ENCODE measurements at places on chromosomes 11 and 22.

DNA sequence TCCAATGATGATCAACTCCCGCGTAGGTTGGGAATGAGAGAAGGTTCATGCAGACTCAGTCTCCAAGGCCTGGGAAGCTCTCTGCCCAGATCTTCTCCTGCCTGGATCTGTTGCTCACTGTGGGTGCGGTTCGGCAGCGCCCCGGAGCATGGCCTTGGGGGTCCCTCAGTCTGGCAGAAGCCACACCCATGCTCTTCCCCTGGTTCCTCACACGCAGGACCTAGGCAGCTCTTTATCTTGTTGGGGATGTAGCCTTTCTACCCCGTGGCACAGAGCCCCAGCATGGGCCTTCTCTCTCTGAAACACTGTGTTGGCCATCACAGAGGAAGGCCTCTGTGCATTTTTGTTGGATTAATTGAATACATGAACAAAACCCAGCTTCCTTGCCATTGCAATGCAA is 1461.6 kb downstream of the BRD1 start:
- DNase-seq, result no peak

GRCh38 chr11:77117492-77117891 is 10.6 kb upstream of the MYO7A start:
- no peak for DNase-seq

DNA sequence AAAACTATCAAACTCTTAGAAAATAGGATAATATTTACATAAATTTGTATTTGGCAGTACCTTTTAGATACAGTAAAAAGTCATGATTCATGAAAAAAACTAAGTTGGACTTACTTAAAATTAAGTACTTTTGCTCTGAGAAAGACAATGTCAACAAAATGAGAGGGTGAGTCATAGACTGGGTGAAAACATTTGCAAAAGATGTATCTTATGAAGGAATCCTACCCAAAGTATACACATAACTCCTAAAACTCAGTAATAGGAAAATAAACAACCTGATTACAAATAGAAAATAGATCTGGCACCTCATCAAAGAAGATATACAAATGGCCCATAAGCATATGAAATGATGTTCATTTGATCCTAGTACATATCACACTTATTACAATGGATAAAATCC is 1154.6 kb downstream of the JRKL start:
- no peak for DNase-seq

- no peak for DNase-seq
Measured at GRCh38 chr22:36315325-36315724, 62.4 kb downstream of the APOL1 start.

- DNase-seq, result no peak
Measured at GRCh38 chr11:103397369-103397768, 288.1 kb downstream of the DYNC2H1 start.
